Skin of body (tissue), 3 donors: ENCODE measurements at places on chromosomes 4 and X. TPM values are rescaled to one million over a fixed set of nuclear protein-coding genes. Genes with fewer than 3 reads are reported as not detected.

The MGST2 gene
- total RNA-seq, result 27.8 TPM

DNA sequence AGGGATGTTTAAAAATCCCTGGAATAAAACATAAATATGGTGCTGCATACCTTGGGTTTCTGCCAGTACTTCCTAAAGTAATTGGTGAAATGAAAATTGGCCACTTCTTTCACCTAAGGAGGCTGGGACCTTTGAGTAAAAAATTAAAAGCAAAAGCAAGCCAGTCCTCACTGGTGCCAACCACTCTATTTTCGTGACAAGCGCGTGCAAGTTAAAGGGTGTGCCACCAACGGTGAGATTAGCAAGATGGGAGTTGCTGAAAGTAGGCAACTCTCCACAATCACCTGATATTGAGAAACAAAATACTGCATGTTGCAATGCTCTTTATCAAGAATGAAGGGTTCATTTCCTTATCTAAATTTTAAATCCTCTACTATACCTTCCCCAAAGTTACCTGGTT is 19.7 kb upstream of the RTL9 start:
- DNase-seq, result no peak

- DNase-seq, result no peak
These were observed 365.5 kb downstream of the RAB28 start for GRCh38 chr4:13118633-13119032.

The ARHGAP36 gene
- total RNA-seq, result 31.8 TPM

DNA sequence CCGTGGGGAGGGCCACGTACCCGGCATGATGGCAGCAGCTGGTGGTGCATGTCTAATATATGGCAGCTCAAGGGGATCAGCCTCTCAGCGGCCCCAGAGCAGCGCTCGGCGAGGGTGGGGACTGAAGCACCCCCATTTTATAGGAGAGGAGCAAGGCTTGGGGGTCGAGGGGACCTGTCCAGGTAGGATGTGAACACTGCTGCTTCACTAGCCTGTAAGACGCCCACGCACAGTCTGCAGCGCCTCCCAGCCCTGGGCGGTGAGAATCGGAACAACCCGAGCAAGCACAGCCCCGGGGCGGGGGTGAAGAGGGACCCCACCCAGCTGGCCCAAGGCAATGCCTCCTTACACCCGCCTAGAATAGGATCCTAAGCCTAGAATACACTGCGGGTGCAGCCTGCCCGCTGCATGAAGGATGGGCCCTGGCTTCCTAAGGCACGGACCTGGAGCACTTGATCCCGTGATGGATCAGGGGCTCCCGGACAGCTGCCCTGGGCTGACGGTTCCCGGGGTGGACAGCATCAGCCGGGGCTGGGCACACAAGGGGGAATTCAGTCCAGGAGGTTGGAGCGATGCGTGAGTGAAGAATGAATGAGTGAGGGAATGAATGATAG is 17.6 kb downstream of the ADRA2C start:
- no peak for DNase-seq

DNA sequence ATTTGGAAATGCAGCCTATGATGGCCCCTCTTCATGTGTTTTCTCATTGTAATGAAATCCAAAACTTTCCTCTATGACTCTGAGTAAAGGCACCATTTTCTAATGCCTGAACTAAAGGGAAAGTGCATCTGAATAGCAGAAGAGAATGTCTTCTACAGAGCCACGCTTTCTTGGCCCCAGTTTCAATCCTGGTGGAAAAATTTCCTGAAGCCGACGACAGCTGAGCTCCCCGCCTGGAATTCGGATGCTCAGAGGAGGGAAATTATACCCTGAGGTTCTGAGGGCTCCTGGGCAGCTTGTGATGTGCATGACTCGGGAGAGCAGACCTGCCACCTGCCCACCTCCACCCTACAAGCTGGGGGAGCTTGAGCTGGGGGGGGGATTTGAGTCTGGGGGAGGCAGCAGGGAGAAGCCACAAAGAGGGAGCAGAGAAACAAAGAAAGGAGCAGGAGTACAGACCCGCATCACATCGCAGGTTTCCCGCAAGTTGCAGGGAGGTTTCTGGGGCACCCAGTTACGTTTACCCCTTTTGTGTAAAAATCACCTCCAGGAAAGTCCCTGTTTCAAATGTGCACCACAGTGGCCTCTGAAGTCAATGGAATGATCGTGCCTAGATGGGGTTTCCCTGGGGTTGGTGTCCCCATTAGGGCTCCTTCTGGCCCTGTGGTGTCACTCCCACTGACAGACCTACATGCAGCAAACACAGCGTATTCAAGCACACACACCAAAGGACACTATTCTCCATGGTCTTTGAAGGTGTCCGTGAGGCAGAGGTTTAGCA is 145.6 kb upstream of the RBPJ start:
- peak; percentile 66 for DNase-seq

The MID1 gene
- total RNA-seq, result 21.9 TPM

GRCh38 chrX:10900585-10901289 is 210.4 kb upstream of the HCCS start:
- no peak for DNase-seq

DNA sequence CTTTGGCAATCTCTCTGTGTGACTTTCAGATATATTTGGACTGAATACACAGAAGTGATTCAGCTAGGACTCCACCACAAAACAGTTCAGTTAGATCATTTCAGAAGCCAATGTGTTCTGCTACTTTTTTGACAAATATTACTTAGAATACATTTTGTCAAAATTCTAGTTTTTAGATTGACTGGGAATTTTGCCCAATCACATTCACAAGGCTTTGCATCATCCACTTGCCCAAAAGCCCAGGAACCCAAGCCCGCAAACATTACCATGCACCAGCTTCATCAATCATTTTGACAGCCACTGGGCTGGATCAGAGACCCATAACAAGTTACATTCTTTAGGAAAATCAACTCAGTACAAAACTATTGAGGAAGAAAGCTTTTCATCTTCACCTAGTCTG is 256.6 kb upstream of the NDST3 start:
- DNase-seq, result no peak

- DNase-seq, result no peak
These were observed 164.7 kb downstream of the SPCS3 start for GRCh38 chr4:176484301-176484984.

DNA sequence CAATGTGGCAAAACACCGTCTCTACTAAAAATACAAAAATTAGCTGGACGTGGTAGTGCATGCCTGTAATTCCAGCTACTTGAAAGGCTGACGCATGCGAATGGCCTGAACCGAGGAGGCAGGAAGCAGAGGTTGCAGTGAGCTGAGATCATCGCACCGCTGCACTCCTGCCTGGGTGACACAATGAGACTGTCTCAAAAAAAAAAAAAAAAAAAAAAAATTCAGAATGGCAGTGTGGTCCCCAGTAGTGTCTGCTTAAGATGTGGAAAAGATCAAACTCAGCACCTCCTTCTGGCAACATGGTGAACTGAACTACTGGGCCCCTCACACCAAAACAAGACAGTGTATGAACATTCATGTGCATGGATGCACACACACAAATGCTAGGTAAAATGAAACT is 32.2 kb downstream of the SMS start:
- DNase-seq, result no peak

DNA sequence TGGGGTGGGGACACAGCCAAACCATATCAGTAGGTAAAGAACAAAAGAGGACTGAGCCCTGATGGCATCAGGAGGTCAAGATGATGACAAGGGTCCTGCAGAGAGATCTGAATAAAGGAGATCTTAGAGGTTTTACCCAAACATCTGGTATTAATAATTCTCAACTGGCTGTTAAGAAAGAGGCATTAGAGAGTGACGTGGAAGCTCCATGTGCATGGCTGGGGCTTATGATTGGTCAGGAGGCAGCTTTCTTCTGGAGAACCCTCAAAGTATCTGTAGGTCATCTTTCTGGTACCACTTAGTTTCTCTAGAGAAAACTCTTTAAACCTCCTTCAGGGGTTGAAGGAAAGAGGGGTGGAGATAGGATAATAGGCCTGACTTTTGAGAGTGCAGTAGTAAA is 18.7 kb downstream of the MGST2 start:
- DNase-seq, result no peak

The PCYT1B gene
- 0.49 TPM for total RNA-seq

The FABP2 gene
- not detected for total RNA-seq

DNA sequence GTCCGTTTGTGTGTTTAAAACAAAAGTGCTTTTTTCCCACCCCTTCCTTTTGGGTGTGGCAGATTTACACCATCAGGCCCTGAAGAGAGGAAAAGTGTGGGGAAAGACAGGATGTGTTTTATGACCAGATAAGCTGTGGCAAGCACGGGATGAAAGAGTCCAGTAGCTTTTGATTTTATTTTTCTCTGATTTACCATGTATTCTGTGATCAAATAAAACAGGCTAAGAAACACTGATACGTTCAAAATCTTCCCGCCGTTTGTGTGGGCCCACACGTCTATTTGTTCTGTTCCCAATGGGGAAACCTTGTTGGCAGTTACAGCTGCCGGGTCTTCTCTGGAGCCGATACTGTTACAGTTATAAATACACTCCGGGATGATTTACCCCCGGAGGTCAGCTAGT is 10.8 kb downstream of the LRP2BP start:
- DNase-seq, result peak; percentile 23

The FHIP1A gene
- total RNA-seq, result 30.6 TPM

The FAM47A gene
- not detected for total RNA-seq

The CISD2 gene
- 24.0 TPM for total RNA-seq

DNA sequence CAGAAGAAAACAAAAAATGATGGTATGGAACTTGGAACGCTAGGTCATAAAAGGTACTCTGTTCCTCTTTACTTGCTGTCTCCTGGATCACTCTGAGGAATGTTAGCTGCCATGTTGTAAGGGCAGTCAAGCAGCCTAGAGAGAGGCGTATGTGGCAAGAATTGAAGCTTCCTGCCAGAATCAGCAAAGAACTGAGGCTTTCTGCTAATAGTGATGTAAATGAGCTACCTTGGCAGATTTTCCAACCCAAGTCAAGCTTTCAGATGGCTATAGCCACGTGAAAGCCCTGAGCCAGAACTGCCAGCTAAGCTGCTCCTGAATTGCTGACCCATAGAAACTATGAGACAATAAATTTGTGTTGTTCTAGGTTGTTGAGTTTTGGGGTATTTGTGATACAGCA is 38.7 kb downstream of the AASDH start:
- DNase-seq, result no peak

DNA sequence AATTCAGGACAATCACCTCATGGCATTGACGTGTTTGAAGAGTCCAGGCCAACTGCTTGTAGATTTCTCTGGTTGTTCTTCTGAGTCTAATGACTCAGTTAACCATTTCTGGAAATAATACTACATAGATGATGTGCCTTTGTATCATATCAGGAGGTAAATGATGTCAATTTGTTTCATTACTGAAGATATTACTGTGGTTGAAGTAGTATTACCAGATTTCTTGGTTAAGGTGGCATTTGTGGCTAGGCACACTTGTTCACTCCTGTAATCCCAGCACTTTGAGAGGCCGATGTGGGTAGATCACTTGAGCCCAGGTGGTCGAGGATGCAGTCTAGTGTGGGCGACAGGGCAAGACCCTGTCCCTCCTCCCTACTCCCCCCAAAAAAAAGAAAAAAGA is 15.7 kb downstream of the RPL9 start:
- no peak for DNase-seq

The TIMM8A gene
- total RNA-seq, result 5.0 TPM

The IQCM gene
- not detected for total RNA-seq
